ENCODE measurements at places on chromosomes 1 and 21. TPM values are rescaled to one million over a fixed set of nuclear protein-coding genes. Genes with fewer than 3 reads are reported as not detected.

DNA sequence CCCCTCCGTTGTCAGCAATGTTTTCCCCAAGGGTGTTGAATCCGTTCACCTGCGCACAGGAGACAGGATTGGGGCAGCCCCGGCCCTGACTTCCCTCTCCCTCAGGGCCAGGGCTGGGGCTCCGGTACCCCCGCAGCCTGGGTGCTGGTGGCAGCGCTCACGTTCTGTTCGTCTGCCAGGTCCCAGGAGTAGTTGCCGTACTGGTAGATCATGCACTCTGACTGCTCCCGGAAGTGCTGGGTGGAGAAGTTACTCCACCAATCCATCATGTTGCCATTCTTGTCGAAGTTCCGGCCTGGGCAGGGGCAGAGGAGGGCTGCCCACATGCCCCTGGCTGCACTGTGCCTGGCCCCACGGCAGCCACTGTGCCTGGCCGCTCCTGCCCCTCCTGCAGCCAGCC lies 6.1 kb downstream of the PRXL2B start:
- no peak for DNase-seq

- no peak for DNase-seq
Observed at GRCh38 chr1:41574842-41575241, 90.4 kb upstream of the EDN2 start.

DNA sequence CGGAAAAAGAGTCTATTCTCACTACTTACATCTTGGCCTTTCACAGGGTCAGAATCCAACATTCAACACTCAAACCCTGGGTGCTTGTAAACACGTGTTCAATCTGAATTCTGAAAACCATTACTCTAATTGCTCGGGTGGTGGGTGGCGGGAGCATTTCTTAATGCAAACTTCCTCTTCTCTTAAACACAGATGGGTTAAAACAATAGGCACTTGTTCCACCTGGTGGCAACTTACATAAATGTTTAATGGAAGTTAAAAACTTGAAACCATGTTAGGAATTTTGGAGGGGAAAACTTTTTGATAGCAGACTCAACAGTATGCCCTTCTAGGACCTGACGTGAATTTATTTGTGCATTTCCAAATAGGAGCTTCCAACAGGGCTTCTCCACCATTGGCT lies 23.4 kb upstream of the TDRD10 start:
- peak; percentile 5 for DNase-seq

GRCh38 chr1:203503836-203504235 lies 9.9 kb downstream of the OPTC start:
- DNase-seq, result no peak

GRCh38 chr1:43836267-43836951 lies 97.2 kb upstream of the ARTN start:
- peak; percentile 92 for DNase-seq

- no peak for DNase-seq
Observed at GRCh38 chr1:168876830-168877229, 147.8 kb upstream of the DPT start.

The C8B gene
- total RNA-seq, result not detected

- DNase-seq, result peak; percentile 58
Observed at GRCh38 chr1:165842671-165843129, 15.3 kb downstream of the UCK2 start.

Data from RPMI7951 (cell line).